ENCODE measurements at places on chromosomes 16 and 17.

GRCh38 chr17:78623541-78623940, 46.3 kb upstream of the DNAH17 start:
- no peak for DNase-seq

DNA sequence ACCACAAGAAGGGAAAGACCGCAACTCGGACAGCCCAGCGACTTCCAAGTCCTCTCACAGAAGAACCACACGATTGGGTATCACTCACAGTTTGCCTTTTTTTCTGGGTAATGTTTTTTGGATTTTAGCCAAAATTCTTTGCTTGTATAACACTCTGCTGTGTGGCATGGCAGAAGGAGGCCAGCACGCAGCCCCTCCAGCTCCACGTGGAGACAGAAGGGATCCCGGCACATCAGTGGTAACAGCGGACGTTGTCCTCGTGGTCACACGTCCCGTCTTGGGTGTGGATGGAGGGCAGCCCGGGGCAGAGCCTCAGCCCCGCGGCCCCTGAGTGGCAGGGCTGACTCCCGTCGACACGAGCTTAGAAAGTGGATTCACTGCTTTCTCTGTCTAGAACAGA, 69.1 kb downstream of the KLHDC4 start:
- no peak for DNase-seq

DNA sequence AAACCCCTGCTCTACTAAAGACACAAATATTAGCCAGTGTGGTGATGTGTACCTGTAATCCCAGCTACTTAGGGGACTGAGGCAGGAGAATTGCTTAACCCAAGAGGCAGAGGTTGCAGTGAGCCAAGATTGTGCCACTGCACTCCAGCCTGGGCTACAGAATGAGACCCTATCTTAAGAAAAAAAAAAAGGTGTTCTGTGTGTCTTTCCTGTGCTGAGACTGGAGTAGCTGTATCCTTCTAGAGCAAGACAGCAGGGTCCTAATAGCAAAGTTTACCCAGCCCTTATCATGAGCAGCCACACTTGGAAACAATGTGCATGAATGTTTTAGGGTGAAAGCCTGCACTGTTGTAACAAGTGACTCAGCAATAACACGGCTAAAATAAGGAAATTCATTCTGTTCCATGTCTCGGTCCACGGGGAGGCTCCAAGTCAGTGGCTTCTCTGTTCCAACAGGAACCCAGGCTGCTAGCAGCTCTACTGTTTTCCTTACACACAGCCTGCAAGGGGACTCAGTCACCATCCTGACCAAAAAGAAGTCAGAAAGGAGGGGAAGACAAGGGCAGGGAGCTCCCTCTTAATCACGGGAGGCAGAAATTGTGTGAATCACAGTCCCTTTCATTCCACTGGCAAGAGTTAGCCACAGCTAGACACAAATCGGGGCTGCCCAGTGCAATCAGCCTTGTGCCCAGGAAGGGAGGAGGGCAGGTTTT, 7.1 kb upstream of the SLC5A11 start:
- no peak for DNase-seq

DNA sequence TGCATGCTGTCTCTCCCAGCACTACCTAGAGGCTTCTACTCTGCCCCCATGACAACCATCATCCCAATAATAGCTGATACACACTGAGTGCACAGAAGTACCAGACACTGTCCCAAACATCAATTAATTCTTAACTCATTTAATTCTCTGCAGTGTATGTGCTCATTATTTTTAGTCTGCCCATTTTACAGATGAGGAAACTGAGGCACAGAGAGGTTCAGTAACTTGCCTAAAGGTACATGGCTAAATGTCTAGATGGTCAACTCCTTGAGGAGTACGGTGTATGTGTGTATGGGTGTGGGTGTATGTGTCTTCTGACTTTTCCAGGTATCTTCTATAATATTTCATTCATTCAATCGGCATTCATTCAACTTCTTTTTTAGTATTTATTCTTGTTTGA, 407.9 kb downstream of the SOX9 start:
- DNase-seq, result no peak

GRCh38 chr17:81484195-81484979, 28.2 kb downstream of the ACTG1 start:
- DNase-seq, result peak; percentile 92

GRCh38 chr17:38544175-38544838, 61.4 kb downstream of the SRCIN1 start:
- DNase-seq, result no peak

GRCh38 chr17:77664097-77664729, 294.3 kb upstream of the TNRC6C start:
- DNase-seq, result no peak

DNA sequence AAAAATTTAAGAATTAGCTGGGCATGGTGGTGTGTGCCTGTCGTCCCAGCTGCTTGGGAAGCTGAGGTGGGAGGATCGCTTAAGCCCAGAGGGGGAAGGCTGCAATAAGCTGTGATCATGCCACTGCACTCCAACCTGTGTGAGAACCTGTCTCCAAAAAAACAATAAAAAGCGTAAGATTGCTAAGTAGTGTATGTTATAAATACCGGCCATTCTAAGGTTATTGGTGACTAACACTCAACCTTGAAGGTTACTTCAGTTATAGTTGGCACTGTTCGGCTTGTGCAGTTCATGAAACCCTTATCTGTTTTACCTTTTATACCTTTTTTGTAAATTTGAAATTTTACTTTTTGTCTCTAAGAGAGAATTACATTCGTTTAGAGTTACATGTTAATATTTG, 44.0 kb downstream of the PAFAH1B1 start:
- DNase-seq, result no peak

- DNase-seq, result no peak
Measured at GRCh38 chr17:29514792-29515191, 52.0 kb downstream of the ABHD15 start.

DNA sequence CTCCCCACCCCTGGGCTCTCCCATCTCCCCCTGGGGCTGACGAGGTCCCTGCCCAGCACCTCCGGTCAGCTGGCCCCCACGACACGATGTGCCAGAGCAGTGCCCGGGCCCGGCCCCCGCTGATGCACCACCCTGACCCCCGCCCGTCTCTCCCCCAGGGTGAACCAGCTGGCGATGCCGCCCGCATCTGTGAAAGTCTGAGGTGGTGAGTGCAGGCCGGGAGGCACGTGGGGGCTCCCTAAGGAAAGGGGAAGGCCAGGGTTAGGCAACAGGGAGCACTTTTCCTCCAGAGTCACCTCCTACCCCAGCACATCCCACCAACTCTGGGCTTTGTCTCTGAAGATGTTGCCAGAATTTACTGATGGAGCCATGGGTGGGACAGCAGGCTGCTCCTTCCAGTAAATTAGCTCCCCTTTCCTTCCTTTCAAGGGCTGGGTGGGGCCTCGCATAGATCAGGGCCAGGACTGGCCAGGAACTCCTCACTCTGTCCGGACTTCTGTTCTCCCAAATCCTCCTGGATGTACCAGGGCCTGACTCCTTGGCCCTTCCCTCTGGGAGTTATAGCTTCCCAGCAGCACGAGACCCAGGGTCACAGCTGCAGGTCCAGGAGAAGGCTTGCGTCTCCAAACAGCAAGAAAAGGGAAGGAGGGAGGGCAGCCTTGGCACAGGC, 18.3 kb downstream of the MYBBP1A start:
- DNase-seq, result no peak

DNA sequence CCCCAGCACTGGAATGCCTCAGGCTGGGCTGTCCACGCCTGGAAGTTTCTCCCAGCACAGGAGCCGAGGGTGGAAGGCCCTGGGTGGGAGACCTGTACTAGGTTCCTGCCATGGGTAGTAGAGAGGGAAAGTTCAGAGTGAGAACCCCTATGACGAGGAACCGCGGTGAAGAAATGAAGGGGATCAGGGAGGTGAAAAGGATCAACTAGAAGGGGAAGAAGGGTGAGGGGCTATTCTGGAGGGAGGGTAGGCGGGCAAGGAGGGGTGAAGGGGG, 5.4 kb downstream of the HIC1 start:
- DNase-seq, result no peak

DNA sequence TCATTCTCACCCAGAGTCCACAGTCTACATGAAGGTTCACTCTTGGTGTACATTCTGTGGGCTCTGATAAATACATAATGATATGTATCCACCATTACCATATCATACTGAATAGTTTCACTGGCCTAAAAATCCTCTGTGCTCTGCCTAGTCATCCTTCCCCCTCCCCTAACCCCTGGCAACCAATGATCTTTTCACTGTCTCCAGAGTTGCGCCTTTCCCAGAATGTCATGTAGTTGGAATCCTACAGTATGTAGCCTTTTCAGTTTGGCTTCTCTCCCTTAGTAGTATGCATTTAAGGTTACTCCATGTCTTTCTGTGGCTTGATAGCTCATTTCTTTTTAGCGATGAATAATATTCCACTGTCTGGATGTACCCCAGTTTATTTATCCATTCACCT, 101.3 kb downstream of the NOG start:
- DNase-seq, result no peak

- DNase-seq, result peak; percentile 92
Measured at GRCh38 chr17:32486111-32486700, 587 bp upstream of the CDK5R1 start.

DNA sequence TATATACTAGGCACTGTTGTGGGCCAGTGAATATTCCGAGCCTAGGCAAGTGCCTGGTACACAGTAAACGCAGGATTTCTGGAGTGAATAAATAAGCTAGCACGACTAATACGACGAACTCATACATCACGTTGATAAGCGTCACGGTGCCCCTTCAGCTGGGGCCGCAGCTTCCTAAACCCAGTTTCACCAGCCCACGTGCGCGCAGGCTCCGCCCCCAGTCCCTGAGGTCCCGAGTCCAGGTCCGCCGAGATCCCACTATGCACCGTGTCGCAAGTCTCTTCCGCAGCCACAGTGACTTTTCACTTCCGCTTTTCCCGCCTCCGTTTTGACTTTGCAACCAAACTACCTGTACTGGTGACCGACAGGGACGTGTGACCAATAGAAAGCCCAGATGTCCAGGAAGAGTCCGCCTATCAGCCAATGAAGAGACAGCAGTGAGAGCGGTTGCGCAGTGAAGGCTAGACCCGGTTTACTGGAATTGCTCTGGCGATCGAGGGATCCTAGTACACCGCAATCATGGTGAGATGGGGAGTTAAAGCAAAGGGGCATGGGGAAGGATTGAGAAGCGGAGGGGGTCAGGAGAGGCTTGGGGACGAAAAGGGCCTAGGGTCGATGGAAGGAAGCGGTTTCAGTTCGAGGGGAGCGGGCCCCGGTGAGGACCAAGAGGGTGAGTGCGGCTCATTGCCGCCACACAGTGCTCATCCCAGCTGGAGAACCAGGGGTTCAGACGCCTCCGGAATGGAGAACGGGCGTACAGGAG, at the start of gene PSMB3:
Gene PSMB3 (plus strand): TSS at position 434 of the 763 bp plus-strand sequence. CDS start 86 bp downstream, at position 520.
- peak; percentile 99 for DNase-seq

GRCh38 chr16:20395946-20396345, 8.6 kb downstream of the PDILT start:
- no peak for DNase-seq

- DNase-seq, result no peak
Measured at GRCh38 chr17:64765191-64765889, 103.2 kb upstream of the SMURF2 start.

- no peak for DNase-seq
Measured at GRCh38 chr16:11493531-11493929, 93.2 kb downstream of the LITAF start.

DNA sequence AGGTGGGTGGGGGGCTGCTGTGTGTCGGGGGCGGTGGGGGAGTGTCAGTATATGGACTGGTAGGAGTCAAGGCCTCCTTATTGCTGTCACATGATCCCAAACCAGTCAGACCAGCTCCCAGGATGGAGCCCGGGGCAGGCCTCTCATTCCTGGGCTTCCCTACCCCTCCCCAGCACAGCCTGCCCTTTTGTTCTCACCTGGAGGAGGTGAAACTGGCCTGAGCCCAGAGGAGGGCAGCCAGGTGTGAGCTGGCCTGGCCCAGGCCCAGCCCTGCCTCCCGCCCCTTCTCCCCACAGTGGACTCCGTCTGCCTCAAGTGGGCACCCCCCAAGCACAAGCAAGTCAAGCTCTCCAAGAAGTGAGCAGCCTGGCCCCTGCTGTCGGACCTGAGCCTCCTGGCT, 4.6 kb downstream of the PRSS8 start:
- no peak for DNase-seq

All from NCI-H345 (cell line).